ENCODE measurements at places on chromosomes 6 and 20. TPM values are rescaled to one million over a fixed set of nuclear protein-coding genes. Genes with fewer than 3 reads are reported as not detected.

NTSR1 gene
- total RNA-seq = not detected

MUC22 gene
- 0.14 TPM for total RNA-seq

ASCC3 gene
- total RNA-seq = 22.1 TPM

LST1 gene
- 10.2 TPM for total RNA-seq

RNASET2 gene
- total RNA-seq = 23.4 TPM

STMN3 gene
- 6.2 TPM for total RNA-seq

NMBR gene
- total RNA-seq = not detected

EPB41L1 gene
- total RNA-seq = 25.0 TPM

All from right cardiac atrium (tissue), 5 donors.